ENCODE measurements at places on chromosomes 4 and X.

DNA sequence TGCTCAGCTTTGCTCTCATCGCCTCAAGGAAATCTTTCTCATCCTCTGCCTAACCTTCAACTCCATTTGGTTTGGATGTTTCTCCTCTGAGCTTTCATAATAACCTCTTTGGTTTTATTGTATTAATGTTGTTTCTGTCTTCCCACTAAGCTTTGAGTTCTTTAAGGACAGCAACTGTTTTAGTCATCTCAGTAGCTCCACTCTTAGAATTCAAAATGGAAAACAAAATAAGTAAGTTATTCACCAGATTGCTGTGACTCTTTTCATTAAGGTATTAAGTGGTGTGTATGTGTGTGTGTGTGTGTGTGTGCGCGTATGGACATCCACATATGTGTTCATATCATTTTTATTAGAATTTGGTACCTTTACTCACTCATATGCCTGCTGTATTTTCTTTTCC lies 279.2 kb upstream of the BOD1L1 start:
- no peak for DNase-seq

- DNase-seq = no peak
Observed at GRCh38 chr4:15636818-15637217, 18.3 kb downstream of the FBXL5 start.

GRCh38 chrX:63751481-63751880 lies 33.5 kb downstream of the ARHGEF9 start:
- no peak for DNase-seq

DNA sequence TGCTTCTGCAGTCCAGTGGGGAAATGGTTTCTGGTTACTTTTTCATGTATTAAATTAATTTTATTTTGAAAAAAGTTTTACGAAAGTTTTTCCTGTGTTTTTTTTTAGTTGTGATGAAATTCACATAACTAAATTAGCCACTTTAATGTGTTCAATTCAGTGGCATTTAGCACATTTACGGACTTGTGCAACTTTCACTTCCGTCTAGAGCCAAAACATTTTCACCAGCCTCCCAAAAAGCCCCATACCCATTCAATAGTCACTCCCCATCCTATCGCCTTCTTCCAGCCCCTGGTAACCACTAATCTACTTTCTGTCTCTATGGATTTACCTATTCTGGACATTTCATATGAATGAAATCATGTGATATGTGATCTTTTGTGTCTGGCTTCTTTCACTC lies 22.8 kb upstream of the TBL1X start:
- DNase-seq = no peak

DNA sequence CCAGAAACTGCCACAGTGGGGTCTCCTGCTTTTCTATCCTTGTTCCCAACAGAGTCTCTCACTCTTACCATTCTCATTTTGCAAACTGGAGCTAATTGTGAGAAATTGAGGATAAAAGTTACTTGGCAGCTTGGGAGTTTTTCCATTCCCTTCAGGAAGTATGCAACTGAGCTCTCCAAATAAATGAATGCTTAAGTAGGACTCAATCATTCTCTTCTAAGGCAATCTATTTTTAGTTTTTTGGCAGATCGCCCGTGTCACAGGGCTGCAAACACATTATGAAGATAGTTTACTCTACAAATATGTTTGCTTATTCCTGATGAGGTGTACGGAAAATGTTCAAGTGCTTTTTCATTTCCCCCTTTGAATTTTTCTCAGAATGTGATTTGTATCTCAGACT lies 5.3 kb downstream of the ASB11 start:
- no peak for DNase-seq

DNA sequence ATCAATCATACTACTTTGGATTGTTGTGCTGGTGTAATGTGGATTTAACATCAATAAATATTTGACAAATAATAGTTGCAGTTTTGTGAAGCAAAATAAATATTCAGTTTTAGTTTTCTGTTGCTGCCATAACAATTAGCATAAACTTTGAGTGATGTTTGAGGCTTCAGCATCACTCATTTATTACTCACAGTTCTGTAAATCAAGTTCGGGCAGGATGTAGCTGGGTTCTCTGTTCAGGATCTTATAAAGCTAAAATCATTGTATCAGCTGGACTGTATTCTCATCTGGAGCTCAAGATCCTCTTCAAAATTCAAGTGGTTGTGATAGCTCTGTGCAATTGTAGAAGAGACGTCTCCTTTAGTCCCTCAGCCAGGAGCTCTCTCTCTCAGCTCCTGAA lies 81.7 kb downstream of the CBR4 start:
- DNase-seq = no peak

DNA sequence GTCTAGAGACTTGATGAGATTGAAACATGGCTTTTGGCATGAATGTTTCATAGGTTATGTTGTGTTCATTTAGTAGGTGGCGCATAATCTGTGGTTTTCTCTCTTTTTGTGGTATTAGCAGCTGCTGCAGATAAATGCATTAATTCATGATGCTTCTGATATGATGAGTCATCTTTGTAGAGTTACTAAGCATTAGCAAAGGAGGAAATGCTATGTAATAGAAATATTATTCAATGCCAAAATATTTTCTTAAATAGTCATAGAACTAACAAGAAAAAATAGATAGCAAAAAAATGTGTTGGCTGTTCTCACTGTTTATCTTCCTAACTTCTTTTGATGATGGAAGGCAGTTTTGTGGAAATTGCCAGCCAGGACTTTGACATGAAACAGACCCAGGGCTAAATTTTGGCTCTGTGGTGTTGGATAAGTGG lies 3.6 kb downstream of the ZXDB start:
- DNase-seq = no peak

GRCh38 chr4:76987685-76988084 lies 38.1 kb downstream of the SEPTIN11 start:
- no peak for DNase-seq

DNA sequence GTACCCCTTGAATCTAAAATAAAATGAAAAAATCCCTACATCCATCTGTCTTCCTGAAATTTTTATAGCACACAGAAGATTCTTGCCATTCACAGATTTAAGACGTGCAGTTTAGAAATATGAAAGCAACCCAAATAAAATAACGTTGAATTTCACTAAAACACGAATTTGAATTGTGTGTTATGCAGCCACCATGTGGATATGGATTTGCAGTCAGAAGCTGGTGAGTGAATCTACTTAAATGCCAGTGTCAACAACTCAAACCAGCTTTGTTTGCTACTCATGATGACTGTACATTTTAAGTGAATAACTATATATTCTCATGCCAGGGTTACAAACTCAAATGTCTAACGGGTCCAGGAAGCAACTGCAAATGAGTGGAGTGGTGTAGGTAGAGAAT lies 173.0 kb upstream of the HAND2 start:
- DNase-seq = no peak

- no peak for DNase-seq
Observed at GRCh38 chr4:145679520-145679919, 426 bp upstream of the C4orf51 start.

DNA sequence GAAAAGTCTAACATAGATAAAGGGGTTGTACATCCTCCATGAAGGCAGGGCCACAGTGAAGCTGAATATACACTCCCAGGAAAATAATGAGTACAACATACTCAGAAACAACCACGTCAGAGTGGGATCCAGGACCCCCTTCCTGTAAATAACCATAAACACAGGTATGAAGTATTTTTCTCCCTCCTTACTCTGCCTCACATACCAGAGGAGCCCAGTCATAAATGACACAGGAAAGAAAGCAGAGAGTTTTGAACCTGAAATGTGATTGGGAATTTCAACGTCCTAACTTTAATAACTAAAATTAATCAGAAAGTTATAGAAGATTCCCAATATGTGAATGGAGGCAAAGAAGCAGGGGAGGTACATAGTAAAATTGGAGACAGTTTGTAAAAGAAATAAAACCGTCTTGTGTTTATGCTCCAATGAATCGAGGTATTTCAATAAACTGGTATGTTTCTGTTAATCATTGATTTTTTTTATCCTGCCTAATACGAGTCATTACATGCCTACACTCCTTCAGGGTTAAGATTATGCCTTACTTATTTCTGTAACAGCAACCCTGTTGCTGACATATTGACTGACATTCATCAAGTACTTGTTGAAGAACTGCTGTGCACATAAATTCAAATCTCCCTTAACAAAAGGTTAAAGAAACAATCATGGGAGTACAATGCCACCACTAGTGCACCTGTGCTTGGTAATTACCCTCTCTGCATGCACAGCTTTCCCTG lies 431.3 kb downstream of the KCNIP4 start:
- DNase-seq = no peak

GRCh38 chrX:17377795-17378194 lies 2.8 kb downstream of the NHS start:
- no peak for DNase-seq

- no peak for DNase-seq
Observed at GRCh38 chr4:76233967-76234678, 17.4 kb upstream of the FAM47E start.

DNA sequence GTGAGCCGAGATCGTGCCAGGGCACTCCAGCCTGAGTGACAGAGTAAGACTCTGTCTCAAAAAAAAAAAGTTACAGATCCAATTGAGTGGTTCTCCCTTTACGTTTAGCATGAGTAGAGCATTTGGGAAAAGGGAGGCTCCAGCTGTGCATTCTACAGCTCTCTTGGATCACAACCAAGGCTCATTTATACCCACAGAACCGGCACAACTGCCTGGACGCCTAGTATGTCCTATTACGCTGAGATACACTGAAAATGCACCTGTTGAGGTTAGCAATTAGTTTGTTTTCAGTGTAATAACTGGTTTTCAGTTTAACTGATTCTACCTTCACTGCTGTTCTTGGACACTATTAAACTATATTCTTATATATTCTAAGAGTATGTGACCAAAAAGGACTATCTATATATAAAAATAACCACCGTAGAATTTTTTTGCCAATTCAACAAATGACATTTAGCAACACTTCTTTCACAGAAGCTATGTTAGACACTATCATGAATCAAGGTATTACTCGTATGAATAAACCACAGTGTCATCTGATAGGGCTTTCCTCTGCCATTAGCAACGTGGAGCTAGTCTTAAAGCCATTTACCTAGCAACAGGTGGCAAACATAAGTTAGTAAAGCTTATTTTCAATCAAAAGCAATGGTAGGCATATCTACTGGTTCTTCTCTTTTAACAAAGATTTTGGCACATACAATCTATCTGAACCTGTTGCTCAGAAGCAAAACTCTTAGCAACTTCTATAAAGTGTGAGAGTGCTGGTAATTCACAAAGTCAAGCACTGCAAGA lies 3.6 kb downstream of the OTUD4 start:
- DNase-seq = no peak

DNA sequence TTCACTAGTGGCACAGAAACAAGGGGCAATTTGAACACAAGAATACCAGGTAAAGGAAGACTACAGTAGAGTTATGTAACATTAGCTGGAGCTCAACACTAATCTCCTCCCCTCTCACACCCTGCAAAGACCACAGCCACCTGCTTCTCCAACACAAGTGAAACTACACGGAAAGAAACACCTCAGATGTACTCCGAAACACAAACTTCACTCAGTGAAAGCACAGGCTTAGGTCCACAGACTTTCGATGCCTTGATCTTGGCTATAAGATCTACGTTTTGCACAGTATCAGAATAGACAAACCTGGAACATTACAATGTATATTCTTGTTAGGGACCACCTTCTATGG lies 7.6 kb downstream of the ACSL1 start:
- DNase-seq = no peak

DNA sequence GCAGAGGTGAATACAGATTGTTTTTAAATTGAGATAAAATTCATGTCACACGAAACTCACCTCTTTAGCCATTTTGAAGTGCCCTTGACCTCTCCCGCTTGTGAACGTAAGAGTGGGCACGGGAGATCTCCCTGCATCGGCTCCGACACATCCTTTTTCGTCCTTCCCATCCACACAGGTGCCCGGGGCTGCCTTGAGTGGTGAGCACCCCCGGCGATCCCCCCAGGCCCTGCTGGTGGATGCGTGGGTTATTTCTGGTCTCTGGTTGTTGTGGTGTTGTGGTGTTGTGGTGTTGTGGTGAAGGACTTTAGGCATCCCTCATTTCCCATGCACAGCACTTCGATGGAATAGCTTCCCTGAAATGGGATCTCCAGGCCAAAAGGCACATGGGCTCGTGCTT lies 46.1 kb downstream of the PSAPL1 start:
- DNase-seq = no peak

DNA sequence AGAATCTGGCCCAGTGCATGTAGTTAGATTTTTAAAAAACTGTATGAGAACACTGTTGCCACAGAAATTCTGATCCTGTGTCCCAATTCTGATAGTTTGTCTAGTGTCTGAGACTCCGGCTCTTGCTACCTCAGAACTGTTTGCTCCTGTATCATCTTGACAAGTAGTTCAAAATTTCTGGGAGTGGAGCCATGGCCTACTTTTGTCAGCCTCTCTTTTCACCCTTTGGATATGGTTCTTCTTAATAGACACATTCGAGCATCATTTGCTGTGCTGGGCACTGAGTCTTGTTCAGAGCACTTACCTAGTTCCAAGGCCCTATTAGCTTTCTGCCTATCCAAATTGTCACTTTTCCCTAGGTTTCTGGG lies 46.9 kb downstream of the ATP10D start:
- DNase-seq = no peak

- DNase-seq = peak; percentile 14
Observed at GRCh38 chr4:2253160-2254084, 8.5 kb downstream of the MXD4 start.

- no peak for DNase-seq
Observed at GRCh38 chrX:134604701-134605311, 53.5 kb downstream of the PLAC1 start.

GRCh38 chrX:154733066-154733425 lies 17.8 kb downstream of the GAB3 start:
- DNase-seq = no peak

- DNase-seq = no peak
Observed at GRCh38 chr4:41446981-41447725, 90.8 kb upstream of the LIMCH1 start.

GRCh38 chr4:47852136-47852535 lies 14.3 kb upstream of the CORIN start:
- DNase-seq = no peak

DNA sequence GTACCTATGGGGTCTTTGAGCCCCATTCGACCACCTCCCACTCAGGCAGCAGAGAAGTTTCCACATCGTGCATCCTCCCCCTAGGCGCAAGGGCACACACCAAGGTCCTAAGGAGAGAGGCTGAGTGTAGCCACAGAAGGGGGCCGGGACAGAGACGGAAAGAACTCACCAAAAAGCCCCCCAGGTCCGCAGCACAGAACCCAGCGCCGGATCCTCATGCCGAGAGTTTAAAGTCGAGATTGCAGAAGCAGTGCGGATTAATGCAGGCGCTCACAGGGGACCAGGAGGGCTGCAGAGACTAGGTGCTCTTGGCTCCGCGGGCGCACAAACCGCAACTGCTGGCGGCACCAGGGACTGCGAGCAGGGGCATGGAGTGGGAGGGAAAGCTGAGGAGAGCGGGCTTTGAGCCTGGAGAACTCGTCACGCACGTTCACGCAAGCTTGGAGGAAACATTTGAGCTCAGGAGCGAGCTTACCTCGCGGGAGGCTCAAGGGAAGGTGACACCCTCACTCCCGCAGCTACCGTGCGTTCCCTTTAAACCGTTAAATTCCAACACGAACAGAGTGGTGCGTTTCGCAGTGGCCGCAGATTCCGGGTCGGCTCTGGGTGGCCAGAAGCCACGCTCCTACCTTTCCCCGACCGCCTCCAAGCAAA lies 8.5 kb downstream of the NKX3-2 start:
- DNase-seq = no peak
